ENCODE measurements at places on chromosomes 16 and 17.

GRCh38 chr16:8798174-8798527 lies 512 bp downstream of the PMM2 start:
- peak; percentile 37 for DNase-seq

GRCh38 chr17:17367931-17368330 lies 64.8 kb downstream of the NT5M start:
- no peak for DNase-seq

DNA sequence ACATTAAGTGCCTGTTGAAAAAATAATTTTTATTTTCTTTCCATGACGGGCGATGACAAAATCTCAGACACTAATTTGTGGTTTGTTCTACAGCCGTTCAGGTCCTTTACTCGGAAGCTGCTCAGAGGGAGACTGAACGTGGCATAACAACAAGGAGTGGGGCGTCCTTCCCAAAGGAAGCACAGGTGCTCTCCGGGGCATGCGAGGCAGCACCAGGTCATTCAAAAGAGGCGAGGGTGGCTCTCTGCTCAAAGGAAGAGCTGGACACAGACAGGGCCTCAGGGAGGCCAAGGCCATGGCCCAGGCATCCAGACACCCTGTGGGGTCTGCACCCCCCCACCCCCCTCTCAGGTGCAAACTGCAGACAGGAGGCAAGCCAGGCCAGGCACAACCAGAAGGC lies 16.2 kb downstream of the UNKL start:
- DNase-seq = no peak

DNA sequence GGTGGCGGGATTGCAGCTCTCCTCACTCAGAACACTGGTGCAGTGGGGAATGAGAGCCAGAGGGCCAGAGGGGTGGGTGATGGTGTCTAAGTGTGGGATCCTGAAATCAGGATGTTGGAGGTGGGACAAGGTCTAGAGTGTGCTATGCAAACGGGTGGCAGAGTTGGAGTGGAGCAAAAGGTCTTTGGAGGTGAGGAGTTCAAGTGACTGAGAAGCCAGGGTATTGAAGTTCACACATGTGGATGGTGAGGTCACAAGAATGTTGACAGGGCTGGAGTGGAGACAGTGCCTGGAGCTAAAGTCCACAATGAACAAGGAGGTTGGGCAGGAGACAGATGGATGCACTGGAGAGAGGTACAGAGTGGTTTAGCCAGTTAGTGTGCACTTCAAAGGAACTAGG lies 38.3 kb upstream of the MAP3K14 start:
- no peak for DNase-seq

GRCh38 chr17:21548236-21548635 lies 144.1 kb upstream of the KCNJ18 start:
- no peak for DNase-seq

DNA sequence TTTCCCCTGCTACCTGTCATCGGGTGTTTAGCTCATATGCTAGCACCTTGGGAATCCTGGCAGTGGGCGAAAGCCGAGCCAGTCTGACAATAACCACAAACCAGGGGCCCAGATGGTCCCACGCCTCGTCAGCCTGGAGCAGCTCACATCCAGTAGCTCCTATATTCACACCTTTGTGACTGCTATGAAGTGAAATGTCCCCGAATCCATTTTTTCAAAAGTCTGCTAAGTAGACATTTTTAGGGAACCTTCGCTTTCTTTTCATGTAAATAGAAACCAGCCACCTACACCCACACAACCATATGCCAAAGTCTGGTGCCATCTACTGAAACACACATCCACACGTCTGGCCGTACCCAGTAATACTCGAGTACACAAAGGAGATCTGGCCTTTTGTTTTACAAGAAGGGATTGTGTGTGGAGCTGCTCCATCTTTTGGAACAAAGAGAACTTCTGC lies 176.8 kb downstream of the SLC39A11 start:
- no peak for DNase-seq

DNA sequence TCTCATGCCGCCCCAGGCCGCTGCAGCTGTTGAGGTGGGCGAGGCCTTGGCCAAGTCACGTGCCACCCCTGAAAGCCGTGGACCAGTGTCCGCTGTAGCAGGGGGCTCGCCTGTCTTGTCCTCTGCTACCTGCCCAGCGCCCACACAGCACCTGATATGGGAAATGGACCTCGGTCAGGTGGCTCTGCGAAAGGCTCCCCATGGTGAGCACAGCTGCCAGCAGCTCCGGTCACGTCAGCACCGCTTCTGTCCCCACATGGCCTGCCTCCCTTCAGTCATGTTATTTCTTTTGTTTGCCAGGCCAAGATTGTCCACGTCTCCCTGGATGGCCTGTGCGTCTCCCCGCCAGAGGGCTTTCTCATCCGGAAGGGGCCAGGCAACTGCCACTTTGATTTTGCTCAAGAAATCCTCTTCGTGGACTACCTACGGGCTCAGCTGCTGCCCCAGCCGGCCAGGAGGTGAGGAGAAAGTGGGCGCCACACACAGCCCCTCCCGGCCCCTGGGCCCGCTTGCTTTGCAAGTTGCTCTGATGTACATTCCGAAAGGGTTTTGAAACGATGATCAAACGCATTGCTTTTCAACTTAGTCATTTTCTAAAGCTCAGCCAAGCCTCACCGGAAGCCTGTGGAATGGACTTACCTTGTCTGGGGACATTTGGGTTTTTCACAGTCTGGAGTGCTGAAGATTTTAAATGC lies 219.8 kb downstream of the KATNIP start:
- DNase-seq = no peak

- peak; percentile 36 for DNase-seq
These were observed 42.0 kb upstream of the TMC5 start for GRCh38 chr16:19375561-19376158.

GRCh38 chr16:9107025-9107970 lies 15.9 kb downstream of the HAPSTR1 start:
- DNase-seq = no peak

GRCh38 chr16:88851616-88852015 lies 5.1 kb downstream of the GALNS start:
- no peak for DNase-seq

DNA sequence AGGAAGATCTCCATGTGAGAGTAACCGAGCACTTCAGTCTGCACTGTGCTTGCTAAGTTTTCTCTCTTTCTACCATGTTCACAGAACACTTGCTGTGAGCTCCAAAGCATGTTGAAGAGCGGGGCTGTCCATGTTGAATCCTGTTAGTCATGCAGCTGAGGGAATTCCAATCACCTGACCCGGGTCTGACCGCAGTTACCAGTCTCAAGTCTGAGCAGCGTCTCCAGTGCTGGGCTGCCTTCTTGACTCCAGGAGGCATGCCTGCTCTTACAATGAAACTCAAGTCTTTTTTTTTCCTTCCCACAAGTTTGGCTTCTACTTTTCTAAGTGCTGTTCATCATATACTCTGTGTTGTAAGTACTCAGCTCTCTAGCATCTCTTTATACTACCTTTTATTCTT lies 44.3 kb downstream of the HOXB1 start:
- DNase-seq = no peak

GRCh38 chr16:78815713-78816112 lies 716.3 kb downstream of the WWOX start:
- DNase-seq = no peak

GRCh38 chr17:73335591-73336407 lies 24.0 kb upstream of the CDC42EP4 start:
- no peak for DNase-seq

DNA sequence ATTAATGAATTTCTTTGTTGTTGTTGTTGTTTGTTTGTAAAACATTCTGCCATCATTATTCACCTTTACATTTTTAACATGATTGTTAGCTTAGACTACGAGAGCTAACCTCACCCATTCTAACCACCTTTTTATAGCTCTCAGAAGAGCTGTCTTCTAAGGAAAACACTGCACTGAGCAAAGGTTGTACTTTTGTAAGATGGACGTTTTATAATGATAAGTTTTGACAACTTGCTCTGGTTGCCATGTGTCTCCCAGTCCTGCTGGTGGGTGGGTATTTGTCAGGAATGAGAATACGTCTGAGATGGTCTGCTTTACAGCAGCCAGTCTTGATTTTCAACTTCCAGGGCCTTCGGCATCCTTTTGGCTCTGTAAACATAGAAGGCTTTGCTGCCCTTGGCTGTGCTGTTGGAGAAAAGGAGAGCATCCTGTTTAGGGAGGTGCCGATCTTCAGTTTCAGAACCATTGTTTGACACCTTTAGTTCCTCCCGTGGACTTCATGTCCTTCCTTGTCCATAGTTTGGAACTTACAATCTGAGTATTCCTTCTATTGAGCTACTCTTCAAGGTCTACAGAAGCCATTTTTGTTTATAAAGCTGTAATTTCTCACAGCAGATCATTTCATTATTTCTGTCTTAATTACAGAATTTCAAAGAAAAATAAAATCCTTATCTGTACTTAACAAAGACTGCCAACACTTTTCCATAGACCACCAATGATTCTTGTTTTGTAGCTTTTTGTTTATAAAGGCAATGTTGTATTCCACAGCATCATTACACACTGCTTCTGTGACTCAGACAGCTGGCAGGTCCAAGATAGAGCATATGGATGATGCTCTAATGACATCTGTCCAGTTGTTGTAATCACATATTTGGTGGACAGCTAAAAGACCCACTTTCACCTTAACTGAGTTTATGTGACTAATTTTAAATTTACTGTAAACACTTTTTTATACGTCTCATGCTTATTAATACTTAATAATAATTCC lies 270.1 kb upstream of the TBX2 start:
- no peak for DNase-seq

- no peak for DNase-seq
These were observed 561 bp downstream of the CCDC47 start for GRCh38 chr17:63772801-63773271.

DNA sequence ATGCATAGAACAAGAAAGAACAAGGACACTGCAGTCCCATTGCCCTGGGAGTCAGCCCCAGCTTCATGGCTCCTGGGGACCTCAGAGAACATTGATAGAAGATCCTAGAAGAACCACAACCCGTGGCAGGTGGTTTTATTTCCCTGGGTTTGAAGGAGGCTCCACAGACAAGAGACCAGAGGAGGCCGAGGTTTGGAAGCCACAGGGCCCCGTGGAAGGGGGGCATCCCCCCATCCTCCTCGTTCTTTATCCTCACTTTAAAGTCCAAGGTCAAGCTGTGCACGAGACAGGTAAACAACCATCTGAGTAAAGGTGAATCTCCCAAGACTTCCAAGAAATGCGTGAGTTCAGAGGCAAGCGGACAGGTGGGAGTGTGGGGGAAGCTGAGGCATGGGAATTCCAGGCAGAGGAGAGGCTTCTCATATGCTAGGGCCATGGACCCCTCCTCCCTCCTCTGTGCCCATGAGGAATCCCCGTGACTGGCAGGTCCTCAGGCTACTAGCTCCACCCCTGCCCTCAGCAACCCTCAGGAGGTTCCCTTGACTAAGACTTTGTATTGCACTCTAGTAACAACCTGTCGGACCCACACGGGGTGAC lies 849 bp upstream of the SULT1A1 start:
- DNase-seq = no peak

GRCh38 chr17:41785859-41786226 lies 668 bp downstream of the JUP start:
- no peak for DNase-seq

DNA sequence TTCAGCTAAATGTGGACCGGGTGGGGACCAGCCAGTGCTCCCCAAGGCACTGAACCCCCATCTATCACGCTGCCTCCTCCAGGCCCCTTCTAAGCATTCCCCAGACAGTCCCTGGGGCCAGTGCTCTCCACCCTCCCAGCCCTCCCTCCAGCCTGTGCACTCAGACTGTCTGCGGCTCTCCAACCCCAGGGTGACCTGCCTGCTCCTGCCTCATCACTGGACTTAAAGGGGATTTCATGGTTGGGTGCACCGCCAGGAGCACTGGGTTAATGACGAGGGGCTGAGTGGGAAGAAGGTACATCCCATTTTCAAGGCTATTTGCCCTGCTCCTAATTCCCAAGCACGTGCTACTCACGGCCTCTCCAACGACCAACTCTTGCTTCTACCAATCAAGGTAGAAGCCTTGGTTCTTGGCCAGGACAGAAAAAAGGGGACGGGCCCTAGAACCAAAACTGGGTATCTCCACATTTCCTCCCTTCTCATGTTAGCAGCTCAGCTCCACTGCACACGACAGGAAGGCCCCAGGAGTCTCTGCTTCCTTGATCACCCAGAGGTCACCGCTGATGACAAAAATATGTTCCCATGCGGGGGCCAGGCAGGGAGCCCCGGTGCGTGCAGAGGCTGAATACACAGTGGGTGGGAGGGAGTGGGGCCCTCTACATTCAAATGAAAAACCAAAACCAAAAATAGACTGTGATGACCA lies 3.5 kb upstream of the ABR start:
- DNase-seq = no peak

DNA sequence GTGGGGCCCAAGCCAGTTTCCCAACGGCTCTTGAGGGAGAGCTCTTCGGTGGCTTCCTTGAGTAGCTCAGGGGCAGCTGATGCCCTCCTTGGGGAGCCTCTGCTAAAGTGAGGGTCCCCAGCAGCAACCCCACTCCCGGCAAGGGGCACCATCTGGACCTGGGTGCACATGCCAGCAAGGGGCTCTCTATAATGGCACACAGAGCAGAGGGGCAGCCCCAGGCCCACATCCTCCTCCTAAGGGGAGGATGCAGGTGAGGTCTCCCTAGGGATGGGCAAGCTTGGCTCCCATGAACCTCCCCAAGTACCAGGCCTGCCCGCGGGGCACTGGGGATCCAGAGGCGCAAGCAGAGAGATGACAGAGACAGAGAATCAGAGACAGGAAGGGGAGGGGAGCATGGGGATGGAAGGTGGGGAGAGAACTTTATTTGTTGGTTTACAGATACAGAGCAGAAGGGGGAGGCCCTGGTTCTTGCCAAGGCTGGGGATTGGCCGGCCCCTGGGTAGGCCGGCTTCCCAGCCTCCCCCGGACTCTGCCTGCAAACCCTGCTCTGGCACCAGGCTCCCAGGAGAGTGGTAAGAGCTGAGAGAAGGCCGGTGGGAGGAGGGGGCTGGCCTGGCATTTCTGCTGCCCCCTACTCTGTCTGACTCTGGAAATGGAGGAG lies 61.4 kb downstream of the SRCIN1 start:
- DNase-seq = no peak

GRCh38 chr17:71109697-71110096 lies 940.4 kb downstream of the KCNJ2 start:
- DNase-seq = no peak

- DNase-seq = no peak
These were observed 11.2 kb downstream of the PAM16 start for GRCh38 chr16:4339909-4340308.

DNA sequence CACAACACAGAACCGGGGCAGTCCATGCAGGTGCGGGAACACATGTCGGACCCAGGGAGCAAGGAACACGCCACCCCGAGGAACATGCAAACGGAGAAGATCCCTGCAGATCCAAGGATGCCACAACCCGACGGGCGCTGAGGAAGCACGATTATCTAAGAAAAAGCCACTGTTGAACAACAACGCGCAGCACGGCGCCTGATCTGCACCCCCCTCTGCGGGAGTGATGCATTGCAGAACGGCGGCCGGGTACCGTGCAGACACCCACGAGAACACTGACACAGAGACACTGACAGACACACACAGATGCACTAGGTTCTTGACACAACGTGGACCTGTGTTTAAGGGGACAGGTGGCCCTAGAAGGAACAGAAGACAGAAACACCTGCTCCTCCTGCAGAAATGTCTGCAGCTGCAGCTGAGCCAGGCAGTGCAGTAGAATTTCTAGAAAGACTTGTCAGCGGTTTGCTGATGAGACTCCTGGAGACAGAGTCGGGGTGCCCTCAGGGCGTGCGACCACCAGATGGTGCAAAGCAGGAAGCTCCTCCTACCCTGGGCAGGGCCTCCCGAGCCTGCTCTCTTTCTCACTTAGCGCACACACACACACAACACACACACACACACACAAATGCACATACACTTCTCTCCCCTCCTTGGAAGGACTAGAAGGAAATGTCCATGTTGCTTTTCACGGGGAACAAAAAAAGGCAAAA lies 7.5 kb downstream of the NPTX1 start:
- no peak for DNase-seq
